CD8-positive, alpha-beta T cell (primary cell): ENCODE measurements at places on chromosomes 7 and 10. TPM values are rescaled to one million over a fixed set of nuclear protein-coding genes. Genes with fewer than 3 reads are reported as not detected.

The DIP2C gene
- total RNA-seq: 1.9 TPM

The SLC39A12 gene
- total RNA-seq: not detected

The DYNC1I1 gene
- not detected for total RNA-seq

The ZNF22 gene
- total RNA-seq: 26.5 TPM

The GALNT11 gene
- 44.5 TPM for total RNA-seq

The EMX2 gene
- total RNA-seq: not detected

The C7orf57 gene
- total RNA-seq: not detected

The SFRP4 gene
- not detected for total RNA-seq
